ENCODE measurements at places on chromosomes 3 and 15.

DNA sequence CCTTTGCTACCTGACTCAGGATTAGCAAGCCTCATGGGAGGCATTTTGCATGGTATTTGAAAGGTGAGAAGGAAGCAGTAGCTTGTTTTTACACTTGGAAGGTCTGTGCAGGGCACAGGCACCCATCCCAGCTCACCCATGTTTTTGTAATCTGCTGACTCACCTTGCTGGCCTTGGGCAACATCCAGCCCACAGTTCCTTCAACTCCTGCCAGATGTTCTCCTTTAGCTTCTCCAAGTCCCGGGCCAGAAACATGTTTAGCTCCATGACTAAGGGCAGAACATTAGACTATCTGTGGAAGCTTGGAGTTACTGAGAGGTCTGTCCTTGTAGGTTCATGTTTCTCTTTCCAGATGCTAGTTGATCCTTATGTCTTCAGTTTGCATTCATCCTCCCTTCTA lies 12.4 kb upstream of the ZNF770 start:
- no peak for DNase-seq

DNA sequence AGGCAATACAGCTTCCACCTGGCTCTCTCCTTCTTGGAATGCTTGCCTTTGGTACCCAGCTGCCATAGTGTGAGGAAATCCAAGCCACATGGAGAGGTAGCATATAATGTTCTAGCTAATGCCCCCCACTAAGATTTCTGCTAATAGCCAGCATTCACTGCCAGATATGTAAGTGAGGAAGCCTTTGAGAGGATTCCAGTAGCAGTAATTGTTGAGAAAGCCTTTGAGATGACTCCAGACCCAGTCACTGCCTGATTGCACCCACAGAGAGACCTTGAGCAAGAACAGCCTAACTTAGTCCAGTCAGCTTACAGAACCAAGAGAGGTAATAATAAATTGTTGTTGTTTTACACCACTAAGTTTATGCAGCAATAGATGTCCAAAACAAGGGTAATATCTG lies 63.1 kb downstream of the STRIT1 start:
- DNase-seq = no peak

DNA sequence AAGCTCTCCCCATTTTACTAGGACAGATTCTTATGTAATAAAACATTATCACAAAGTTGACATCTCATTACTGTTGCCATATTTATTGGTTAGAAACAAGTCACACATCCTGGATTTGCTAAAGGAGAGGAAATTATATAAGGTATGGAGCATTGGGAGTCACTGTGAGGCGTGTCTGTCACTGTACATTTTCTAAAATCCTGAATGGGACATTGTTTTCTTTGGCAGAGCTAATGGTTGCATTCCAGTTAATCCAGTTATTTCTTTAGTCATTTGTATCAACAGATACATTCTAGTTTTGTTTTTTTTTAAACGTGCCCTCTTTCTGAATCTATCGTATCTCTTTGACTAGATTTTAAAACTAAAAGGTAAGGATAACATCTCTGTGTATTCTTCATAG lies 70.2 kb upstream of the MITF start:
- no peak for DNase-seq

DNA sequence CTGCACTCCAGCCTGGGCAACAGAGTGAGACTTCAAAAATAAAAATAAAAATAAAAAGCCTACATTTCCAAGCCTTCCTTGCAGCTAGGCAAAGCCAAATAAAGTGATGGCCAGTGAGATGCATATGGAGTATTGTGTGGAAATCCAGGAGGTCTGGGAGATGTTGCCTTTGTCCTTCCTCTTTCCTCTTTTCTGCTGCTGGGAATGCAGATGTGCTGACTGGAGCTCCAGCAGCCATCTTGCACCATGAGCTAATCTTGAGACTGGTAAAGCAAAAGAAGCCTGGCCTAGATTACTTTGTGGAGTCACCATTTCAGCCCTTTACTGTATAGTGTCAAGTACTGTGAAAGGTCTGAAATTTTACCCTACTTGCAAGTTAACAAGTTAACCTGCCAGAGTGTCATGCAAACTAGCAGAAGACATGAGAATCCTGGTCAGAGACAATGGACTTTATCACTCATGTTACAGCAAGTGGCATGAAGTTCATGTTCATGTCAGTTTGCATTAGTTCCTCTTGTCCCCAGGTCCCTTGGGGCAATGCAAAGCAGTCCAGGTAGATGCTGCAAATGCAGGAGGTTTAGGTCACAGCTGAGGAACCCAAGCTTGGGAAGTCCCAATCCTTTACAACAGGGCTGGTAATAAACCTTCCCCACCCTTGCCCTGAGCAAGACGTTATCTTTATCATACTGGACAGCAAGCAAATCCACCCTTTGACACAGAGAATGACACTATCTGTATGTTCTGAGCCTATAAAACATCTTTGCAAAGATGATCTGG lies 103.1 kb downstream of the TLE3 start:
- no peak for DNase-seq

- DNase-seq = no peak
These were observed 138.0 kb upstream of the BHLHE40 start for GRCh38 chr3:4841225-4841624.

DNA sequence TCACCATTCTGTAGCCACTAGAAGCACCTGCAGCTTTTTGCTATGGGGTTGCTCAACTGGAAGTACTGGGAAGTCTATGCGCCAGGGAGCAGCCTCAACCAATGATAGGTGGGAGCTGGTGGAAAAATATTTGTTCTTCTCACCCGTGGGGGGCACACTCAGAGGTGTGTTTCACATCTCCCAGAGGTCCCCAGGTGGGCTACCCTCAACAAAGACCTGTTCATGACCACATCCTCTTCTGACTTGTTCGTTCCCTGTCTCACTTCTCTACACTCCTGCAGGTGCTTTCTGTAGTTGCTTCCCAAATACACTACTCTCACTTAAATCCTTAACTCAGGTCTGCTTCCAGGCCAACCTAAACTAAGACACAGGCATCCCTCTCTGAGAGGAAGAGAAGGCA lies 3.6 kb downstream of the CAMP start:
- DNase-seq = no peak

- DNase-seq = no peak
These were observed 641.9 kb downstream of the OTOL1 start for GRCh38 chr3:162138509-162138908.

GRCh38 chr3:173785004-173785403 lies 387.5 kb downstream of the NLGN1 start:
- no peak for DNase-seq

- DNase-seq = no peak
These were observed 12.0 kb upstream of the XXYLT1 start for GRCh38 chr3:195282961-195283360.

DNA sequence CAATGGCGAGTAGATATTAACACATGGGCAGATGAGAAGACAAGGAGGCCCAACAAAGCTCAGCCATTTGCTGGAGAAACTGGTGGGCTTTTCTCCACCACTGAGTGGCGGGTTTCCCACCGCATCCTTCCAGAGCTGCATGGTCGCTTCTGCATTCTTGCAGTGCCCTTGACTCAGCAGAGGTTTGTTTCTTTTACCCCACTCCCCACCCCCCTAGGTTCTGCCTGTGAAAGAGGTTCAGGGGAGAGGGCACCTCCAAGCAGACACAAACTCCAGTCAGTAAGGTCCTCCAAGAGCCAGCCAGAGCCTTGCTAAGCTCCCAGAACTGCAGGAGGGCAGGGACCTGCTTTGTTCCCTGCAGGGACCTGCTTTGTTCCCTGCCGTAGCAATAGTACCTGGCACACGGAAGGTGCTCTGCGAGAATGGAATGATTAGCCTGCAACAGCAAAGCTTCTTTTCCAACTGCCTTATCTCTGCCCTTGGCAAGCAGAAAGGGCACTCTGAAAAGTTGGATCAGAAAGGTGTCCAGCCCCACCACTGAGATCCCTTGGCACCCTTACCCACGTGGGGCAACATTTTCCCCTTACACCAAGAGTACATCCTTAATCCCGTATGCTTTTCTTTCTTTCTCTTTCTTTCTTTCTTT lies 1.4 kb downstream of the PAQR5 start:
- no peak for DNase-seq

GRCh38 chr3:31536497-31536896 lies 3.8 kb downstream of the STT3B start:
- no peak for DNase-seq

GRCh38 chr3:38711321-38711720 lies 61.8 kb upstream of the SCN5A start:
- no peak for DNase-seq

DNA sequence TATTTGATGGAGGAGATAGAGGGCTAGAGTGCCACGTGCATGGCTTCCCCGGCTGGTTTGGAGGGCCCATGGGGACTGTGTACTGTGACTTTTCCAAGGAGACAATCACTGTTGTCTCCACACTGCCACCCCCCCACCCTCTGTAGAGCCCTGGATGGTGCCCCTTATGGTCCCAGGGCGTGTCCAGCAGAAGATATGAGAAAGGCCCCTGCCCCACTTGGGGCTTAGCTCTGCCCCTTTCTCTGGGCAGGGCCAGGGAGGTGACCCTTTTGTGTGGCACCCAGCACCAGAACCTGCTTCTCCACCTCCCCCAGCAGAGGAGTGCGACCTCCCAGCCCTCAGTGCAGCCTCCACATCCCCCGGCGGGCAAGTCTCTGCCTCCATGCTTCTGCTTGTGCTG lies 32.1 kb downstream of the SPSB4 start:
- no peak for DNase-seq

DNA sequence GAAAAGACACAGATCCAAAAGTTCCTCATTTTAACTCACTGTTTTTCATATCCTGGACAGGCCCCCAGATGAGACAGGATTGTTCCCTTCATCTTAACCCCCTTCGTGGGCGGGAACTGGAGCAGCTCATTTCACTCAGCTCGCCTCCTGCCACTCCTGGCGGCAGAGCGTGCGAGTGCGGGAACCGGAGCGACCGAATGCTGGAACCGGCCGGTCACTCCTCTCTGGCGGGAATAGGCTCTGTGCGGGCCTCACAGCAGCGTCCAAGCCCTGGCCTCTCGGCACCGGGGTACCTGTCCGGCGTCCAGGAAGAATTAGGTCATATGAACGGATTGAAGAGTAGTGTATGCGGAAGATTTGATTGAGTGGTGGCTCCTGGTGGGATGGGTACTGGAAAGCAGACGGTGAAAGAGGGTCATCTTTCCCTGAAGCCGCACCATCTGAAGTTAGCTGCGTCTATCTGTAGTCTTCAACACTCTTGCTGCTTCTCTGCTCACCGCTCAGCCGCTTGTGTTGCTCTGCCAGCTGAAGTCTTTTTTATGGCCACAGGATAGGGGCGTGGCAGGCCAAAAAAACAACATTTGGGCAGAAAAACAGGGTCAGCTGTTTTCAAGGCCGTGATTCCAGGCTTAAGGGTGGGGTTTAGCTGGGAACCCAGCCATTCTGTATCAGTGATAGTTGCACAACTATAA lies 42.3 kb upstream of the FXR1 start:
- peak; percentile 27 for DNase-seq

DNA sequence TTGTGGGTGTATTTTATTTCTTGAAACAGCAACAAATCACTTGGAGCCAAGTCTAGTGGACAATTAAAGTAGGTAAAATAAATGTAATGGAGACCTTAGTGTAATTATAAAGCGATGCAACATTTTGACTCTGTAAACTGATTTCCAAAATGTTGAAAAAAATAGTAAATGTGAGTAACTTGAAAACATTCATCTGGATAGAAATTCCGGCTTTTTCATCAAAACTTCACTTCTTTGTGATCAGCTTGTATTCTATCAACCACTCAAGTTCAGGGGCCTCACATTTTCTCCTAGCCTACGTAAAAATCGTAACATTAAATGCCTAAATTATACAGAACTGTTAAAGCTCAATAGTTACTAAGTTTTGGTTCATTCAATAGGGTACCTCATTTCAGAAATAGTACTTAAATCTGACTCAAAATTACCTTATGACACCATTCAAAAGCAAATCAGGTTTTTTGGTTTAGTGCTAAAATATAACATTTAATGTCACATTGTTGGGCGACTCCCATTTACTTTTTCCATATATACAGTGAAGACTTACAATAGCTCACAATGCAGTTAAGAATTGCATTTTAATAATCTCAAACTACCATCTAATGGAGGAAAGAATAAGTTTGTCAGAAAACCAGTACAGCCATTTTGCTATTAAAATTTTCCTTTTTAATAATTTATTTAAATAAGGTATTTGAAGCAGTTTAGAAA lies 12.7 kb downstream of the CCNL1 start:
- DNase-seq = no peak

GRCh38 chr15:49270541-49271421 lies 100.7 kb downstream of the GALK2 start:
- no peak for DNase-seq
